ENCODE measurements at places on chromosomes 4 and X.

- no peak for DNase-seq
Observed at GRCh38 chr4:103105558-103106356, 6.1 kb upstream of the BDH2 start.

- no peak for DNase-seq
Observed at GRCh38 chrX:35617836-35618235, 180.3 kb upstream of the MAGEB16 start.

GRCh38 chr4:95283320-95283719 lies 265.5 kb downstream of the UNC5C start:
- no peak for DNase-seq

DNA sequence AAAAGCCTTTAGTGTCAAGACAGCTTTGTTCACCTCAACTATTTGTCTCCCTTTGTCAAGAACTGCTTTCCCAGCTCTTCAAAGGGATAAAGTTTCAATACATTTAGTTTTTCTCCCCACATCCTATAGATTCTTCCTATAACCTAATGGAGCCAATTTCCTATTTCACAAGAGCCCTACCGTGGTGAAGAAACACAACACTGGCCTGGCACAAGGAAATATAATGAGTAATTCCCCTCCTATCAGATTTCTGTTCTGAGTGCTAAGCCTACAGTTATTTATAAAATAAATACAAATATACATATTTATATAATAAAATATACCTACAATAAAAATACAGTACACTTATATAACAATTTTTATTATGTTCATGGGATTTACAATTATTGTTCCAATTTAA lies 89.9 kb downstream of the SHISA3 start:
- DNase-seq: no peak

- DNase-seq: no peak
Observed at GRCh38 chrX:53091354-53091753, 2.6 kb upstream of the KANTR start.

DNA sequence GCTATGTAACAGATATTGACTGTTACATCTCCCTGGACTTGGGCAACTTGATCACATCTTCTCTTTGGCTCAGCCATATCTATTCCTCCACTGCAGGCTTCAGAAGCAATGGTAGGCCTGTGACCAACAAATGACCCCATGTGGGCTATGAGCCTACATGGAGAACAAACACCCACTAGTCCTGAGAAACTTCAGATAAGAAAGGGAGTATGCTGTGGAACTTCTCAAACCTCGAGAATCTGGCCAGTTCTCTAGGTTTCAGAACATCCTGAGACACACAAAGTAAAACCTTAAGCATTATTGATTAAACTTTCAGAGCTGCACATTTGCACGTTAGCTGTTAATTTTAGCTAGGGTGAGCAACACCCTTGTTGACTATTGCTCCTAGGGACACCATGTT lies 16.3 kb downstream of the RBMX2 start:
- no peak for DNase-seq

- no peak for DNase-seq
Observed at GRCh38 chr4:163768014-163768413, 273.5 kb downstream of the TMA16 start.

GRCh38 chrX:2717312-2717711 lies 26.2 kb downstream of the CD99 start:
- no peak for DNase-seq

DNA sequence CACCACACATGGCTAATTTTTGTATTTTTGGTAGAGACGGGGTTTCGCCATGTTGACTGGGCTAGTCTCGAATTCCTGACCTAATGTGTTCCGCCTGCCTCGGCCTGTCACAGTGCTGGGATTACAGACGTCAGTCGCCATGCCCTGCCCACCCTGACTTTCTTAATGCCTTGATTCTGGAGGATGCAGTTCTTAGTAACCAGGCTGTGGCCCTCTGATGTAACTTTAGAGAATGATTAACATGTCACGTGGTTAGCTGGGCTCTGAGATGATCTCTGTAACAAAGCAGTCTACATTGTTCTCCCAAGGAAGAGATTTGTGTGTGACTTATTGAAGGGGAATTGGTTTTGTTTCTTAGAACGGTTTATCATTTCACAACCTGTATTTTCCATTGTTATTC lies 30.6 kb downstream of the ANK2 start:
- no peak for DNase-seq

DNA sequence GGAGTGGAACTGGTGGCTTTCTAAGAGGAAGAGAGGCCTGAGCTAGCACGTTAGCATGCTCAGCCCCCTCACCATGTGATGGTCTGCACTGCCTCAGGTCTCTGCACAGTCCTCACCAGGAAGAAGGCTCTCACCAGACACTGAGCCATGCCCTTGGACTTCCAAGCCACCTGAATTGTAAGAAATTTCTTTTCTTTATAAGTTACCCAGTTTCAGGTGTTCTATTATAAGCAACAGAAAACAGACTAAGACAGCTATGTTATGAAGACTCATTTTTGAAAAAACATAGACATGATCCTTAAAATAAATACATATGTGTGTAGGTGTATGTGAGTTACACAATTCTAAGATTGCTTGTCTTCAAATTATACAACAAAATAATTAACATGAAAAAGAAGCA lies 74.7 kb downstream of the CEP44 start:
- DNase-seq: no peak

- no peak for DNase-seq
Observed at GRCh38 chr4:106583567-106583966, 215.0 kb upstream of the GIMD1 start.

GRCh38 chr4:67593741-67594175 lies 35.2 kb downstream of the STAP1 start:
- no peak for DNase-seq

- no peak for DNase-seq
Observed at GRCh38 chr4:159977907-159978617, 875.2 kb downstream of the RAPGEF2 start.

GRCh38 chrX:132999209-132999608 lies 40.8 kb upstream of the HS6ST2 start:
- DNase-seq: no peak

DNA sequence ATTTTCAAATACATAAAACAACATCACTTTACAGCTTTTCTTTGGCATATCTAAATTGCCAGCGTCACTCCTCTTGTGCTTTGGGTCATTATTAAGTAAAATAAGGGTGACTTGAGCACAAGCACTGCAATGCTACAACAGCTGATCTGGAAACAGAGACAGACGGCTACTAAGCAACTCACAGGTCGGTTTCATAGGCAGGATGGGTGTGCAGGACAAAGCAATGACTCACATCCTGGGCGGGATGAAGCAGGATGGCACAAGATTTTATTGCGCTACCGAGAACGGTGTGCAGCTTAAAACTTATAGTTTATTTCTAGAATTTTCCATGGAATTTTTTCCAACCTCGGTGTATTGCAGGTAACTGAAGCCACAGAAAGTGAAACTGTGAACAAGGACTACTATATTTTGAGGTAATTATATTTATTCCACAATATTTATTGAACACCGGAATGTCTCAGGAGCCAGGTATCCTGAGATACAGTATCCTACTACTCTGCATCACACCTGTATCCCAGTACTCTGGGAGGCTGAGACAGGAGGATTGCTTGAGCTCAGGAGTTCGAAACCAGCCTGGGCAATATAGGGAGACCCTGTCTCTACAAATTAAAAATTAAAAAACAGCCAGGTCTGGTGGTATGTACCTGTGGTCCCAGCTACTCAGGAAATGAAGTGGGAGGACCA lies 215.5 kb downstream of the APBB2 start:
- DNase-seq: no peak

DNA sequence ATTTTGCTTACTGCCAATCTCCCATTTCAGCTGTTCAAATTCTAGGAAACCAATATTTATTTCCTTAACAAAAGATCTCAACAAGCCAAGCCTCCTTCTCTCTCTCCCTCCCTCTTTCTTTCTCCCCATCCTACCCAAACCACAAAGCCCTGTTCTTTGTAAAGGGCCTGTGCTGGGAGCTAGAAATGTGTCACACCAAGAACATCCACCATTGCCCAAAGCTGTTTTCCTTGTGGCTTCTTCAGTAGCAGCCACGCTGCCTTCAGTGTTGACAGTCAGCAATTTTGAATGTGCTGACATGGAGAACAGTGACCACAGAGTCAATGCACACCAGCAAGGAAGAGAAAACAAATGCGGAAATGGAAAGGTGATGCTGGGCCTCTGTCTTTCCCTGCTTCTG lies 203.0 kb downstream of the MAML3 start:
- DNase-seq: no peak

DNA sequence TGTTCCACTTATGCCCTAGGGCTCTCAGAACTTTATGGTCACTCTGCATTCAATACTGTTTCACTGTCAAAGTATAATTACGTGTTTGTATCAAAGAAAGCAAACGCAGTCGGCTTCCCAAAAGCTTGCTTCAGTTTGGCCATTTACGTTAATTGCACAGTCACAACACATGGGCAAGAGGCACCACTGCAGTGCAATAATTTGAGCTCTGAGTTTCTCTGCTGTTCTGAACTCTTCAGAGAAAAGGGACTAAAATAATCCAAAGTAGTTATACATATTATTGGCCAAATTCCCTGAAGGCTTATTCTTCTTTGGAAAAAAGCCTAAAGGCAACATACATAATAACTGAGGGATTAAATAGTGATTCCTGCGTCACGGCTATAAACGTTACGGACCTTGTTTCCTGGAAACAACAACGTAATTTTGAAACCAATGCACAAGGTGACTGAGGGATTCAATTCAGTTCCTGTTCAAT lies 51.3 kb downstream of the RNF150 start:
- no peak for DNase-seq

DNA sequence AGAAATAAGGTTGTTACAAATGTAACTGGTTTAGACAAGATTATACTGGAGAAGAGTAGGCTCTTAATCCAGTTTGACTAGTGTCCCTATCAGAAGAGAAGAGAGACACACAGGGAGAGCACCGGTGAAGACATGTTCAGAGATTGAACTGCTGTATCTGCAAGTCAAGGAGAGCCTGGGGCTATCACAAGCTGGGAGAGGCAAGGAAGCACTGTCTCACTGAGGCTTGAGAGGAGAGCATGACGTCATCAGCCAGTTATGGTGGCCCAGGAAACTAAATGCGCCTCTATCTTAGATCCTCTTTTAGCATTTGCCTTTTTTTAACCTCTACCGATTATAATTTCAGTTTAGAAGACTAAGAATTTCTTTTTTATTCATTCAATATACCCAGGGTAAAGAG lies 583.4 kb downstream of the TRAM1L1 start:
- no peak for DNase-seq

- DNase-seq: no peak
Observed at GRCh38 chrX:93420525-93421082, 252.8 kb downstream of the NAP1L3 start.

DNA sequence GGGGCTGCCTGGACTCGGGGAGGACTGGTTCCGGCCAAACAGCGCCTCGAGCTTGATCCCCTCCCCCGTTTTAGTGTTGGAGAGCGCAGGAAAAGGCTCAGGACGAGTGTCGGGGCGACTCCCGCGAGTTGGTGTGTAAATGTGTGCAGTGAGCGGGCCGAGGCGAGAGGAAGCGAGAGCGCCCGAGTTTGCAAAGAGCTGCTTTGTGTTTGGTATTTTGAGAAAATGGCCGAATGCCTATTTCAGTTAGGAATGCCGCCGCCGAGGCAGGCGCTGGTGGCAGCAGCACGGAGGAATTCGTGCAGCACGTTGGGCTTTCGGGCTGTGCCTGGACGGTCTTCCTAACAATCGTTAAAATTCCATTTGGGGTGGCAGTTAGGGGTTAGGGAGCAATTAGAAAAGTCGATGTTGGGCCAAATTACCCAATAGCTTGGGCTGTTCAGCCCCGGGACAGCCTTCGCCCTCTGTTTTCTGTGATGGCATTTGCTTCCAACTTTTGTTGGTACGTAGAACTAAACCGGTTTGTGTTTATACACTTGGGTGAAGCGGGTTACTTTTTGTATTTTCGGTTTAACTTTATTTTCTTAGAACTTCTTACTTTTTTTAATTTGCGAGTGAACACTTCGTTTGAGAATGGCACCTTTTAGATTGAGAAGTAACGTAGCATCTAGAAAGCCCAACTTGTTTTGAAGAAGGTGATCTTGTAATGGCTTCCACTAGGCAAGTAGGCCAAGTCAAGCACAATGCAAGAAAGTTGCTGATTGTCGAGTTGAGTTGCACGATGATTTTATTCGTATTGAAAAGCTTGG lies 1.6 kb downstream of the REST start:
- DNase-seq: peak; percentile 10

GRCh38 chr4:187366530-187366929 lies 629.0 kb upstream of the ZFP42 start:
- DNase-seq: no peak

GRCh38 chr4:87679449-87680169 lies 29.5 kb downstream of the DMP1 start:
- peak; percentile 34 for DNase-seq

- no peak for DNase-seq
Observed at GRCh38 chr4:186918466-186918865, 194.8 kb upstream of the FAT1 start.

DNA sequence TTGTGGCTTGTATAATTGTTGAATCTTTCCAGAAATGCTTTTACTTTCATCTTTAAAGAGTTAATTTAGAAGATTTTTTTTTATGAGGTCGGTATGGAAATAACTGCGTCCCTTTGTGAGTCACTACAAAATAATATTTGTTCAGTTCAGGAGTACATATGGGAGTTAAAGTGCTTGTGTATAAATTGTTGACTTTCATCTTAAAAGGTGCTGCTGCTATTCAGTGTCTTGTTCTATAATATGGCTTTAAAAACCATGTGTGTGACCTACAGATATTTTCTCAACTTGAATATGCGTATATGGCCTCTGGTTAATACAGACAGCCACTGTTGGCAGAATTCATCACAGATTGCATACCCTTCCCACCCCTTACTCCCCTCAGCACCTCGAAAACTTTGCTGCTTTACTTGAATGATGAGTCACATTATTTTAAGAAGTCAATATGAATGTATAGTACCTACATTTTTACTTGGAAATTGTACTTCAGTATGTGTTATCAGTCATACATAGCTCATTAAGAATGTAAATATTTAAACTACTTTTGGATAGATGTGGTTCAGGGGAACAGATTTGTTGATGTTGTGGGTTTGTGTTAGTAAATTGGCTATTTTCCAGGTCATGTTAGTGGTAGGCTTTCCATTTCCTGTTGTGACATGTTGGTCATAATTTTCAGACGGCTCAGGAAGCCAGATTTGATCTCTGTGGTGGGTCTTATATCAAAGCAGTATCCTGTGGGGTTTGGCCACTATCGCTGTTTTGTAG lies 1.5 kb downstream of the CLCN3 start:
- peak; percentile 16 for DNase-seq

GRCh38 chr4:185881430-185881829 lies 69.4 kb upstream of the SORBS2 start:
- no peak for DNase-seq

- DNase-seq: no peak
Observed at GRCh38 chr4:151804086-151804630, 43.4 kb upstream of the GATB start.

Measured in NCI-H1694 treated with DMSO at 0.1 percent for 48 hours (cell line).